ENCODE measurements at places on chromosomes 1 and 21.

DNA sequence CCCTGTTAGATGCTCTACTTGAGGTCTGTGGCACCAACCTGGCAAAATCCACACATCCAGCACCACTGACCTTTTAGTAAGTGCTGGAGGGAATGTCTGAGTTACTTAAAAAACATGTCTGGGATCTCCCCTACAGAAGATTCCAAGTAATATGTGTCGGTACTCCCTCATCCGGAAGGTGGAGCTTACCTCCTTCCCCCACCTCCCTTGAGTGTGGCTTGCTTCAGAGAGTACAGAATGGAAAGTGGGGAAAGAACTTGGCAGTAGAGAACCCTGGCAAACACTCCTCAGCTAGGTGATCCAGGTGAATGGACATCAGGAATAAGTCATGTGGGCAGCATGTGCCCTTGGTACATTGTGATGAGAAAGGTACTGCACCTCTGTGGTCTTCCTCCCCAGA, 49.0 kb upstream of the BCAR3 start:
- no peak for DNase-seq

DNA sequence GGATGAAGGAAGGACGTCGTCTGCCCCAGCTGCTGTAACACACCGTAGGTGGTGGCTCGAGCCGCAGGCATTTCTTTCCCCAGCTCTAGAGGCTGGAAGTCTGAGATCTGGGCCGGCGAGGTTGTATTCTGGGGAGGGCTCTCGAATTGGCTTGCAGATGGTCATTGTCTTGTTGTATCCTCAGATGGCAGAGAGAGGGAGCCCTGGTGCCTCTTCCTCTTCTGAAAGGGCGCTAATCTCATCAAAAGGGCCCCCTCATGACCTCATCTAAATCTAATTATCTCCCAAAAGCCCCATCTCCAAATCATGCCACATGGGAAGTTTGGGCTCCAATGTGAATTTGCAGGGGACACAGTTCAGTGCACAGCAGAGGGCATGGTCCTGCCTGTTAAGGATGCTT, 109.0 kb downstream of the SIK1 start:
- DNase-seq: peak; percentile 41

DNA sequence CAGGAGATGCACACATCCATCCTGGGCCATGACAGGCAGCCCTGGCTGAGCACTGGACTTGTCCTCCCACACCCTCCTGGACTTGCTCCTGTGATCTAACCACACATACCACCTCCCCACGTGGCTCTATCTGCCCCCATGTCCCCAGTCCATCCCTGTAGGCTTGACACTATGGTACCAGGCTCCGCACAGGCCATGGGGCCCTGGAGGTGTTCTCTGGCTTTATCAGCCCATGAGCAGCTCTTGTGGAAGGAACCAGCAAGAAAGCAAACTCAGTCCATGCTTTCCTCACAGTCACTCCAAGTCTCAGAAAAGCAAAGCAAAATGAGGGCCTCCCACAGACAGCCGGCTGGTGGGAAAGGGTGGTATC, 61.6 kb downstream of the CD46 start:
- DNase-seq: no peak

- DNase-seq: no peak
Measured at GRCh38 chr1:165284454-165284853, 72.1 kb downstream of the LMX1A start.

GRCh38 chr1:41720861-41721410, 197.8 kb downstream of the HIVEP3 start:
- DNase-seq: no peak

DNA sequence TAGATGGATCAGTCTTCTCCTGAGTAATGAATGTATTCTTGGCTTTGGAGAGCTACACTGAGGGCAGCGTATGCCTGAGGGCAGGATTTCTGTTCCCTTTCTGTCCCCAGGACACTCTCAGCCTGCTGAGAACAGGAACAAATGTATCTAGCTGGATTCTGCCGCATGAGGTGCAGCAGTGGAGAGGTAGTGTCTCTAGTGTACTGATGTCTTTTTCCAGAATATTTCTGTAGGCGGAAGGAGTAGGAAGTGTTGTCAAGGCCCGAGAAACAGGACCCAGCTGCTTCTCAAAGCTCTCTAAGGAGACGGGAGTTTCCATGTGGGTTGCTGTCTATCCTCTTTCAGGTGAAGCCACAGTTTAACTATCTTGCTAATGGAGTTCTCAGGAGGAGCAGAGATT, 65.5 kb downstream of the MT1HL1 start:
- DNase-seq: no peak

DNA sequence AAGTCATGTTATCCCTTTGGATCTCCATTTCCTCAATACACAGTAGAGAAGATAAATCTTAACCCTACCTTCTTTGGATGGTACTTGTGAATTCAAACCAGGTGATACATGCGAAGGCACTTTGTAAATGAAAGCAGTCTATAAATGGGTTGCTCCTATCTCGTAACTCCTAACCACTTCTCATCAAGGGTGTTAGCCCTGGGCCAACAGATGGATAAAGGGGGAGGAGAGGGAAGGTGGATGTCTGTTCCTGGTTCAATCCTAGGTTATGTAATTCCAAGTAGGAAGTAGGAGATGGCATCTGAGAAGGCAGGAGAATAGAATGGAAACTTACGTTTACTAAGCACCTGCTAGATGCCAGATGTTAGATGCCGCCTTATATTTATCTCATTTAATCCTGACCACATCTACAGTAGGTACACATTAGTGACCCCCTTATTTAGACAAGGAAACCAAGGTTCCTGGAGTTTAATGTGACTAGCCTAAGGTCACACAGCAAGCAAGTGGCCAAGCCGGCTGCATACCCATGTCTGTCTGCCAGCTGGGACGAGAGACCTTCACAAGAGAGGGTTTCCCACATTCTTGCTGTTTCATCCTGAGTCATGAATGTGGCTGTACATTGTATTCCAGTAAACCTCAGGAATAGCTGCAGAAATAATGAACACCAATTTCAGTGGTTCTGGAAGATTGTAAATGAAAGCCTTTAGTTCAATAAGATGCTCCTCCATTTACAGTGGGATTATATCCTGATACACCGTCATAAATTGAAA, 47.7 kb downstream of the ELAVL4 start:
- no peak for DNase-seq

DNA sequence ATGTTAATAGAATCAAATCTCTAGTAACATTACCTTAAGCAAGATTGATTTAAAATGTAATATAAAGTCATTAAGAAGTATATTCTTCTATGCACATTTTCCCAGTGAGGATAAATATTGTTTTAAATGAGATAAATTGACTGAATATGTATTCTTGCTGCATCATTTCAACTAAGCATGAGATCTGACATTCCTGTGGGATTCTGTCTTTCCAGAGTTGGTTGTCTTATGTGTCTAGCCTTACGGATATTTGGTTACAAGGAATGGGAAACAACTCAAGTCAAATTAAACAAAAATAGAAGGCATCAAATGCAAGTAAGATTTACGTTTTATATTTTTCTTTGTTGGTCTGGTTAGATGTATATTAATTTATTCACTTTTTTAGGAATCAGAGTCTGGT, 287.5 kb downstream of the PTGER3 start:
- no peak for DNase-seq

DNA sequence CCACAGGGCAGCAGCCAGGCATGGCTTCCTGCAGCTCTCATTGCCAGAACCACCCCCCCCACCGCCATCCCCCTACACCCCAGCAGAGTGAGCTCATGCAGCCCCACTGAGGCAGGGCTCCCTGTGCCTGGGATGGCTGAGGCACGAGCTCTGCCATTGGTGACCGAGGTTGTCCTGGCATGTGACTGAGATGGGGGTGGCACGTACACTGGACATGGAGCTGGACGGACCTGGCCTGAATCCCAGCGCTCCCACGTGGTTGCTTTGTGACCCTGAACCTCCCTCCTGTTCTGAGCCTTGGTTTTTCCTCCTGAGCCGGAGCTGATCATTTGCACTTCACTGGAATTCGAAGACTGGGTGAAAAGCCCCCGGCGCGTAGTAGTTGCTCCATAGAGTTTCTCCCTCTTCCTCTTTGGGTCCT, 28.3 kb downstream of the ALPL start:
- no peak for DNase-seq

- no peak for DNase-seq
Measured at GRCh38 chr1:222058249-222058648, 316.4 kb upstream of the DUSP10 start.

GRCh38 chr1:58722414-58722813, 22.6 kb upstream of the MYSM1 start:
- no peak for DNase-seq

- no peak for DNase-seq
Measured at GRCh38 chr21:15084668-15085067, 19.9 kb upstream of the NRIP1 start.

GRCh38 chr1:212683357-212683722, 16.3 kb downstream of the BATF3 start:
- no peak for DNase-seq

DNA sequence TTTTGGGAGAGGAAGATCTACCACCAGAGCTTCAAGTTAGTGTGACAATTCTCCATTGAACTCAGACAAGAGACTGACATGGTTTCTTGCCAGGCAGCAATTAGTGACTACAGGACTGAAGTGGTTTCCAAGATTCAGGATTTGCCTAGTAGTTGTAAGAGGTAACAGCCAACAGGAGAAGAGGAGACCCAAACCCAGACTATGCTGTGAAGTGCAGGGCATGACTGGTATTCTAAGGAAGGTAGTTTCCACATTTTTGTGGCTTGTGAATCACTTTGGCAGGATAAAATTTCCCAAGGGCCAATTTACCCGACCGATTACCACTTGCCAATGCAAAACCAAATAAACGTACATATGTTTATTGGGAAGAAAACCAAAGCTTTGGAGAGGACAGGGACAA, 14.7 kb upstream of the RAP1A start:
- DNase-seq: no peak

GRCh38 chr1:40041466-40041838, 923 bp downstream of the CAP1 start:
- DNase-seq: no peak

DNA sequence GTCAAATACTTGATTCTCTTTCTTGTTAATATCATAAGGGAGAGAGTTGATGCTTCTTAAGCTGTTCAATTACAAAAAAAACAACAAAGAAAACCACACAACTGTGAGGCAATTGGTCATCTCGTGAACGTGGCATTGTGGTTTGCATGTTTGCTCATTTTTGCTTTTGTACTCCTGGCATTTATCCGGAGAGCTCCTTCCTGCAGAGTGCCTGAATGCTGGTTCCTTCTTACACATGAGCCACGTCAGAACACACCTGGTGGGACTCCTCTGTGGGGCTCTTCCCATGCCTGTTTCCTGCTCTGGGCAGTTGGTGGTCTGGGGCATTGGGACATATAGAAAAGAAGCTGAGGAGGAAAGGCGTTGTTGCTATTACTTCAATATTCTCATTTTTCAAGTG, 25.7 kb downstream of the KCNK1 start:
- no peak for DNase-seq

- DNase-seq: peak; percentile 97
Measured at GRCh38 chr21:44845418-44846223, 27.8 kb upstream of the SUMO3 start.

DNA sequence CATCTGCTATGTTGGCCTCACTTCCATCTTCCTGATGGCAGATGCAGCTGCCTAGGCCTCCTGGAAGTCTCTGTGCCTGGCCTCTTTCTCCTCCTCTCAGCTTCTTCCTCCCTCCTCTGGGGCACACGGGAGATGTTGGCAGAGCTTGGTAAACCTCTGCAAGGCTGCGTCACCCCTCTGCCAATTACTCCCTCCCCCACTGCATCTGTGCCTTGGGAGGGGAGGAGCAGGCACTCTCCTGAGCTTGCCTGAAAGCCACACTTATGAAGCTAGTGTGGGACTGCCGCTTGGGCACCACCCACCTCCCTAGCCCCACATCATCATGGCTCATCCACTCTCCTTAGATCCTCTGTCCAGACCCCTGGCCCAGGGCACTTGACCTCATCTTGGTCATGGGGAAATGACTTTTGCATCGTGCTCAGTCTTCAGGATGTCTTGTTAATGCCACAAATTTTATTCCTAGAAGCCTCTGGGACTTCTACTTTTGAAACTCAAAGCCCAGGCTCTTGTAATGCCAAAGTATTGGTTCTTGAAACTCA, 7.3 kb upstream of the TMEM51 start:
- DNase-seq: no peak

GRCh38 chr1:184191181-184191621, 139.7 kb downstream of the TSEN15 start:
- DNase-seq: no peak

GRCh38 chr1:172465617-172466016, 21.7 kb upstream of the PIGC start:
- DNase-seq: no peak

DNA sequence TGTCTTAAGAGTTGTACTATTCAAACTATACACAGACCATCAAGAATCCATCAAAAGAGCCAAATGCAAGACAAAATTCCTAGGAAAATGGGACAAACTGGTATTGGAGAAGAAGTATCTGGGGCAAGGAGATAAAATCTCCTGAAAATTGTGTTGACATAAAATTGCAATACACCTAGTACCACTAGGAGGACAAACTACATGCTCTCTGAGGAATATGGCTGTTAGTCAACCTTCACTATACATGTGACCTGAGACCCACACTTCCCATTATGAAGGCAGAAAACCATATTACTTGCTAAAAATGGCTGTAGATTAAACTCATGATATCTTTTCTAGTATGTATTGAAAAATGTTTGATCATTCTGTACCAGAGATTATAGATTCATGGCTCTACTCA, 30.0 kb downstream of the IRF2BP2 start:
- peak; percentile 49 for DNase-seq

DNA sequence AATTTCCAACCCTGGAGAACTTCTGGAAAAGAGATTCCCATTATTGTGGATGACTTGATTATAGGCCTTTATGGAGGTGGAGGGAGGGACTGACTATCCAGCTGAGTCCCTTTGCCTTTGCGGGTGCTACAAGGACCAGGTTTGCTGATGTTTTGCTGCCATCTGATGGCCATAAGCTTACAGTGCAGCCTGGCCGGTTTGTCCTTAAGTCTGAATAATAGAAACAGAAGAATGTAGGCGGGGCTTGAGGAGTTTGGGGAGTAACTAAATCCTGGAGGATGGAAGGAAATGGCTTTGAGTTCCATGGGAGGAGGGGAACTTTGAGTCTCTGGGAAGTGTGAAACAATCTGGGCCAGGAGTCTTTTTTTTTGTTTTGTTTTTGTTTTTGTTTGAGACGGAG, 55.7 kb upstream of the CD1D start:
- DNase-seq: peak; percentile 81

- DNase-seq: no peak
Measured at GRCh38 chr1:98352378-98352777, 309.1 kb upstream of the SNX7 start.

- DNase-seq: no peak
Measured at GRCh38 chr1:204294357-204294756, 65.4 kb downstream of the PLEKHA6 start.

DNA sequence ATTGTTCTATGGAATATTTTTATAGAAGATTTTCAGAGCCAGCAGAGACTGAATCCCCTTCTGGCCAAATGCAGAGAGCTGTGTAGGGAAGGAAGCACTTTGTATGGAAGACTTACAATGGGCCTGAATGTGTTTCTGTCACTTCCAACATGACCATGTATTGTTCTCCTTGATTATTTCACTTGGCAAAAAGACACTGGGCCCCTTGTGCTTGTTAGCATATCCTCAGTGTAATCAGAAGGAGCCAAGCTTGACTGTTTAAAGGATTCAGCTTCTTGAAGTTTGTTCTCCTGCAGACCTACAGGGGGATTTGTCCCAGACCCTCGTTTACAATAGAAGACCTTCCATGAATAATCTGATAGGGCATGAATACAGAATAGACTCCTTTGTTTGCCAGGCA, 48.1 kb upstream of the UBE2U start:
- no peak for DNase-seq

GRCh38 chr21:28454564-28455252, 538.0 kb downstream of the LTN1 start:
- no peak for DNase-seq

GRCh38 chr1:73886716-73887115, 311.3 kb downstream of the LRRIQ3 start:
- no peak for DNase-seq

Data from K562 (cell line).